EH (cell line): ENCODE measurements at places on chromosomes 4 and X.

DNA sequence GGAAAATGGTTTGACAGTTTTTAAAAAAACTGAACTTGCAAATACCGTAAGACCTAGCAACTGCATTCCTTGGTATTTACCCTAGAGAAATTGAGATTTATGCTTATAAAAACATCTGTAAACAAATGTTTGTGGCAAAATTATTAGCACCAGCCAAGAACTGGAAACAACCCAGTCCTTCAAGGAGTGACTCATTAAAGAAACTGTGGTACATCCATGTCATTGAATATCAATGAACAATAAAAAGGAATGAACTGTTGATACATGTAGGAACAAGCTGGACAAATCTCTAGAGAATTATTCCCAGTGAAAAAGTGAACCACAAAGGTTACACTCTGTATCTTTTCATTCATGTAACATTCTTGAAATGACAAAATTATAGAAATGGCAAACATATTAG is 240.2 kb upstream of the ADAMTS3 start:
- DNase-seq: peak; percentile 23

GRCh38 chr4:185865901-185866328 is 53.9 kb upstream of the SORBS2 start:
- DNase-seq: peak; percentile 73

GRCh38 chr4:64776820-64777219 is 367.6 kb upstream of the TECRL start:
- no peak for DNase-seq

- DNase-seq: no peak
These were observed 115.2 kb downstream of the GABRA2 start for GRCh38 chr4:46274717-46275116.

- peak; percentile 37 for DNase-seq
These were observed 12.2 kb downstream of the RGS12 start for GRCh38 chr4:3304831-3305609.

DNA sequence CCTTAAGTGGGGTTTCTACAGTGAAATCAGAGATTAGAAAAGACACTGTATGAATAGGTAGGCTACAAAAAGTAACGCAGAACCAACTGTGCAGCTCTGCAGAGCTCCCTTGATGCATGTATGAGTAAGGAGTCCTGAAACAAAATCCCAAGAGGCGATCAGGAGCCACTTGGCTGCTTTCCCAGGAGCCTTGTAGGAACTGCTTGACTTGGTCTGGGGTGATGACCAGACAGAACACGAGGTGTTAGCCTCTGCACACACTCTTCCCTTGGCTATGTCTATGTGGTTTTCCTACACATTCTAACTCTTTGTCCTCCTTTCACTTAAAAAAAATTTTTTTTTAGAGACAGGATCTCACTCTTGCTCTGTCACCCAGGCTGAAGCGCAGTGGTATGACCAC is 22.8 kb upstream of the AP1S2 start:
- peak; percentile 34 for DNase-seq

GRCh38 chr4:126479709-126480108 is 1153.0 kb upstream of the INTU start:
- DNase-seq: no peak

DNA sequence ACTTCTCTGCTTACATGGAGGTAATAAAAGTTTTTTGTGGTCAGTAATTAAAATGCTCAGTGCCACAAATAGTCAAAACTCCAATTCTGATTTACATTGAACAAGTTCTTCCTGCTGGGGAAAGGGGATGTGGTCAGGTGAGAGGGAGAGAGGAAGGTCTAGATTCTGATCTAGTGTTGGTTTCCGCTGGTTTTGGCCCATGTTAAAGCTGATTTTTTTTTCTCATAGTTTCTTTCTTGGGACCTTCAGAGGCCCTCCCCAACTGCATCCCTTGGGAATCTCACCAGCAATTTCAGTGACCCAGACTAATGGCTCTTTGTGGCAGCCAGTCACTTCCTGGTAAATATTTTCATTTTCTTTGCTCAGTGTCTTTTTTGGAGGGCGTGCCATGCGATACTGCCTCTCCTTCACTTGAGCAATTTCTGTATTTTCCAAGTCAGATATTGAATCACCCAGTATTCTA is 332.7 kb downstream of the RAPGEF2 start:
- DNase-seq: peak; percentile 81

GRCh38 chr4:26858947-26859401 is 1.7 kb upstream of the STIM2 start:
- no peak for DNase-seq

DNA sequence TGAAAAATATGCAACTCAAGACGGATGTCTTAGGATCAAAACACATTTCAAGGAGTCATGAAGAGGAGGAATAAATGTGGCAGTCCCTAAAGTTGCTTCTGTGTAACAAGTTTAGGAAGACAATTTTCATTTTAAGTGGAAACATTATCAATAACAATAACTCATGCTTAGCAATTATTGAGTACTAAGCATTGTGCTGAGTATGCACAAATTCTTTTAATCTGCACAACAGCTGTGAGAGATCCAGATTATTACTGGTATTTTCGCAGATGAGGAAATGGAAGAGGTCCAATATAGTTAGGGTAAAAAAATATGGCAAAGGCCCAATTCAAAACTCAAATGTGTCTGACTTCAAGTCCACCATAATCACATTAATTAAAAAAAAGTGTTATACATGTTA is 2.9 kb upstream of the TEX13B start:
- no peak for DNase-seq

- no peak for DNase-seq
These were observed 126.2 kb downstream of the SLC39A8 start for GRCh38 chr4:102219129-102219528.

GRCh38 chrX:13761606-13762414 is 27.3 kb downstream of the OFD1 start:
- DNase-seq: peak; percentile 8

GRCh38 chr4:137307806-137308205 is 224.5 kb downstream of the PCDH18 start:
- DNase-seq: peak; percentile 86

DNA sequence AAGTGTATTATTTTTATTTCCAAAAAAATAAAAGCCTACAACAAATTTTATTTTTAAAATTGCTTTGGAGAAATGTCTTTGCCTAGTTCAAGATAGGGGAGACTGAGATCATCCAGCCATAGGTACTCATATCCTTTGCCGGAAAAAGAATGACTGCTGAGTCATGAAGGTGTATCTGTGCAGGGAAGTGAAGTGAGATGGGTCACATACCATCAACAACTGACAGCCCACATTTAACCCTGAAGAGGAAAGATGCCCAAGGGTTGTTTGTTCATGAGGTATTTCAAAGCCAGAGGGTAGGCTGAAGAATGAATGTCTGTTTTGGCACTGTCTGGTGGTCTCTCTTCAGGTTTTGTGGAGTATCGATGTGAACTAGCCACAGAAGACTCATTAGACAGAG is 106.7 kb upstream of the TTC29 start:
- no peak for DNase-seq

- no peak for DNase-seq
These were observed 4.3 kb downstream of the MAEA start for GRCh38 chr4:1293991-1294390.

- DNase-seq: peak; percentile 40
These were observed 153.3 kb upstream of the USP9X start for GRCh38 chrX:40931921-40932320.

GRCh38 chr4:9758641-9759317 is 22.7 kb upstream of the DRD5 start:
- no peak for DNase-seq

DNA sequence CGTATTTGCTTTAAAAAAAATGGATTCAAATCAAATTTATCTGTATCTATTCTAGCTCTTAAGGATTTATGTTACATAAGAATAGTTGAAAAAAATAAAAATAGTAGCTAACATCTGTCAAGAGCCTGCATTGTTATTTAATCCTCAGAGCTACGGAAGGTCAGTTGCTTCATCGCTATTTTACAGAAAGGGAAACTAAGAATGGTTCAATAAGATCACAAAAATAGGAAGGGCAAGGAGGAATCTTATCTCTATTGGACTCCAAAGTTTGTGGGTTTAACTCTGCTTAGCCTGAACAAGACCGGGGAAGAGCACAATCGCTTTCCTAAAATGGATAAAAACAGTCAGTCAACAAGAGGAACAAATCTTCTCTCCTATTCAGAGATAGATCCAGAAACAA is 270.2 kb upstream of the SMIM31 start:
- no peak for DNase-seq
